ENCODE measurements at places on chromosomes 11 and 22.

DNA sequence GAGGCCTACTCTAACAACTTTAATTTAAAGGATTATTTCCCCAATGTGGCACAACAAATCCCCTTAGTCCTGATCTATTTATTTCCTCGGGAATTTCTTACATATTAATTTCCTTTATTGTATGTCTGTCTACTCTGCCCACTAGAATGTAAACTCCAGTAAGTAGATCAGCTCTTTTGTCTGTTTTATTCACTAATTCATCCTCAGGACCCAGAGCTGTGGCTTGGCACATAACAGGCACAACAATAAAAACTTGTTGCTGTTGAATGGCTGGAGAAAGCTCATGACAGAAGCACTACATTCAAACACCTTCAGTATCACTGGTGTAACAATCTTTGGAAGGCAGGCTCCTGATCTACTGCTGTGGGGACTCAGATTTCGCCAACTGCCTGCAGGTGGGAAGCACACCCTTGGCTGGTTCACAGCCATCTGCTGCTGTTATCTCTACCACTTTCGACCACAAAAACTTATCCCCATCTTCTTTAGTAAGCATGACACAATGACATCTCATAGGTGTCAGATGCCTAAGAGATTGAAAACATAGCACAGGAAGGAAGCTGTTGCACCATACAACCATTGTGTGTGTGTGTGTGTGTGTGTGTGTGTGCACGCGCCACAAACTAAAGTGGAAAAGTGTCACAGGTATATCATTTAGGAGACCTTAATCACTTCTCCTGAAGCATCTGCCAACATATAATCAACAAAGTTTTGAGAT, 11.9 kb downstream of the HIRA start:
- DNase-seq = no peak

GRCh38 chr22:48780597-48781277, 1046.9 kb downstream of the BRD1 start:
- DNase-seq = no peak

- DNase-seq = no peak
Observed at GRCh38 chr11:44191322-44192016, 96.0 kb downstream of the EXT2 start.

DNA sequence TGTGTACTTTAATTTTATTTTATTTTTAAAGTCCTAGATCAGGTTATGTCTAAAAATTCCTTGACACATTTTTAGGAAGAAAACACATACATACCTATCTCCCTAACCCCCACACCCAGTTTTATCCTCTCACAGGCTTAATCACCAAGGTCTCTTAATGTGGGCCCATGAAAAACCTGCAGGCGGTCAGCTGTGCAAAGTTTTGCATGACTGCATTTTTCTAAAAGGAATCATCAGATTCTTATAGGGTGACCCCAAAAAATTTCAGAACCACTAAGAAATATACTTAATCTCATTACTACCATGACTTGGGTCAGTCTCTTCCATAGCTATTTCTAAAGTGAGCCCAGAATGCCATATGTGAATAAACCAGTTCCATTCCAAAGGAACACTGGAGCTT, 19.8 kb downstream of the SAA1 start:
- no peak for DNase-seq

DNA sequence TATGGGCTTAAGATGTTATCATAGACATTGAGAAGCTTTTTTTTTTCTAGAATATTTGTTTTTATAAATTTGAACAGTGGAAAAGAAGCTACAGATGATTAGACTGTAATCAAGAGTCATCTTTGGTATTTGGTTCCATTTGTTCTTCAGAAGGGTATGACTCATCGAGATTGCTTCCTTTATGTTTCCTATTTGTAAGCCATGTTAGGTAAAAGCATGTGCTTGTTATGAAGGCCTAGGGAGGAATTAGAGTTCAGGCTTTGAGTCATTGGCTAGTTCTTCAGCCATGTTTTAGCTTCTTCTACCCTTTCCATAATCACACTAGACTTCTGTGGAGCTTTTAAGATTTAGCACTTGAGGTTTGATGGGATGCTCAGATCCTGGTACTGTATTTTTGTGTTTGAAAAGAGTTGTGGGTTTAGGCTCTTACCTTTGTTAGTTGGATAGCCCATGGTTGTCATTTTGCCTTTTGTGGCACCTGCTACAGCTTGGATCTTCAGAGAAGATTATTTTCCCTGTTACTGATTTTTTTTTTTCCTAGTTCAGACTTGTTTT, 44.3 kb downstream of the POLD3 start:
- peak; percentile 88 for DNase-seq

- DNase-seq = no peak
Observed at GRCh38 chr22:19755722-19756287, 4.8 kb upstream of the TBX1 start.

DNA sequence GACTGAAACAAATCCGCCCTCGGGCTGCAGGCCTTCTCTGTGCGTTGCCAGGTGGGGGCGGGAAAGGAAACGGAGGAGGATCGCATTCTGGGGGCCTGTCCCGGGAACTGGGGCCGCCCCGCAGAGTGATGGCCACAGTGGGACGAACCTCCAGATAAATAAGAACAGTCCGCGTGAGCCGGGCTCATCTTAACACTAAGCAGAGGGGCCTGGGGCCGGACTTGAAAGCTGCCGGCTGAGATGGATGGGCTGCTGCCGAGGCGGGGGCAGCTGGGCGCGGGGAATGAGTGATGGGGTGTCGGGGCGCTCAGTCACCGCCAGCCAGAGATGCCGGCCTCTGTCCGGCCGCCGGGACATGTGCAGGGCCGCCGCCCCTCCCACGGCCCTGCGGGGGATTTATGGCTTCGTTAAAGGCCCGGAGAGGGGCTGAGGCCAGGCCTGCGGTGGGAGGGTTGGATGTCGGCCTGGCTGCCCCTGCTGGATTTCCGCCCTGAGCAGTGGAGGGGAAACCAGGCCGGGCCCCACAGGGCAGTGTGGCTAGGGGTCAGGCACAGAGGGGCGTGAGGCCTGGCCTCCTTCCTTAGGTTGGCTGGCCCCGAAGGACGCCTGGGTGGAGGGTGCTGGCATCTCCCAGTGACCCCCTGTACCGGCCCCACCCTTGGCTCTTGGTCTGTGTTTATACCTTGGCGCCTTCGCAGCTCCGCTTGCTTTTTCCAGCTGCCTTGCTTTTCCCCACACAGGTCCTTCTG, 45.3 kb upstream of the CD82 start:
- no peak for DNase-seq

DNA sequence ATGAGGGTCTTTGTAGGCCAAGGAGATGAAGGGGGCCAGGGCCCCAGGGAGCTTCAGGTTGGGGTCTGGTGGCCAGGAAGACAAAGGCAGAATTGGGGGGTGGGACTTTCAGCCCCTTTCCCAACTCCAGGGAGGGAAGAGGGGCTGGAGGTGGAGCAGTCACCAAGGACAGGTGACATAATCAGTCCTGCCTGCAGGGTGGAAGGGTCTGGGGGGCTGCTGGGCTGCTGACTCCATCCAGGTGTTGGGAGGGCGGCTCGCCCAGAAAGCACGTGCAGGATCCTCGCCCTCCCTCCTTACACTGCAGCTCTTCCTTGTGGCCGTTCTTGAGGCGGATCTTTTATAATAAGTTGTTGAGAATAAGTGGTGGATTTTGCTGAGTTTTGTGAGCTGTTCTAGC, 1491.1 kb downstream of the TBC1D22A start:
- no peak for DNase-seq

- DNase-seq = no peak
Observed at GRCh38 chr11:128559496-128560103, 27.8 kb downstream of the ETS1 start.
